ENCODE measurements at places on chromosomes 5 and 9.
A peak's percentile ranks its signal among the peaks of the same experiment; 100 is the strongest.

DNA sequence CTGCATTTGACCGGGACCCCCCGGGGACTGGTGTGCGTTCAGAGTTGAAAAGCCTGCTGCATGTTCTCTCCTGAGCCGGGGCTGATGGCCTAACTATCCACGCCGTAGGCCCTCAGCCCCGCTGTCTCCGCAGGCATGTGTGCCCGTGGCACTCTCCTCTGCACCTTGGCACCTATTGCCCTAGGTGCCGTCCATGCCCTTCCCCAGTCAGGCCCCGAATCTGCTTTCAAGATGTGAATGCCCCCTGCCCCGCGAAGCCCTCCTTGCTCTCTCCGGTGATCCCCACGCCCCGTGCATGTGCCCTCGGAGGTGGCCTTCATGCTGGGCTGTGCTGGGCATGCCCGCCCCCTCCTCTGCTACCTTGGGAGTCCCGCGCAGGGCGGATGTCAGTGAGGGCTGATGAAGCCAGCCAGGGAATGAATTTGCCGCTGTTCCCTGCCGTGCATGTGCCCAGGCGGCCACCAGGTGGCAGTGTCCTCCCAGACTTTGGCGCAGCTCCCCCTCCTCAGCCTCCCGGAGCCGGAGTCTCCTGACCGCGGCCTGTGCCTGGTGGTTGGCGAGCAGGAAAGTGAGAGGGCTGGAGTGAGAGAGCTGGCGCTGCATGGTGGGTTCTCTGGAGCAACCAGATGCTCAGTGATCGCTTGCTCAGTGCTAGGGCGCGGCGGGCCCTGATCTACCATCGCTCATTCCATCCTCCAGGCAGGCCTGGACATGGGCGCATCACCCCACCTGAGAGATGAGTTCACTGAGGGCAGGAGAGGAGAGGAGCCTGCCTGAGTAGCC is 112.9 kb upstream of the LMX1B start:
- peak; percentile 31 for DNase-seq

GRCh38 chr5:37626266-37626665 is 213.6 kb downstream of the GDNF start:
- no peak for DNase-seq

GRCh38 chr5:157947156-157947555 is 88.2 kb upstream of the CLINT1 start:
- no peak for DNase-seq

DNA sequence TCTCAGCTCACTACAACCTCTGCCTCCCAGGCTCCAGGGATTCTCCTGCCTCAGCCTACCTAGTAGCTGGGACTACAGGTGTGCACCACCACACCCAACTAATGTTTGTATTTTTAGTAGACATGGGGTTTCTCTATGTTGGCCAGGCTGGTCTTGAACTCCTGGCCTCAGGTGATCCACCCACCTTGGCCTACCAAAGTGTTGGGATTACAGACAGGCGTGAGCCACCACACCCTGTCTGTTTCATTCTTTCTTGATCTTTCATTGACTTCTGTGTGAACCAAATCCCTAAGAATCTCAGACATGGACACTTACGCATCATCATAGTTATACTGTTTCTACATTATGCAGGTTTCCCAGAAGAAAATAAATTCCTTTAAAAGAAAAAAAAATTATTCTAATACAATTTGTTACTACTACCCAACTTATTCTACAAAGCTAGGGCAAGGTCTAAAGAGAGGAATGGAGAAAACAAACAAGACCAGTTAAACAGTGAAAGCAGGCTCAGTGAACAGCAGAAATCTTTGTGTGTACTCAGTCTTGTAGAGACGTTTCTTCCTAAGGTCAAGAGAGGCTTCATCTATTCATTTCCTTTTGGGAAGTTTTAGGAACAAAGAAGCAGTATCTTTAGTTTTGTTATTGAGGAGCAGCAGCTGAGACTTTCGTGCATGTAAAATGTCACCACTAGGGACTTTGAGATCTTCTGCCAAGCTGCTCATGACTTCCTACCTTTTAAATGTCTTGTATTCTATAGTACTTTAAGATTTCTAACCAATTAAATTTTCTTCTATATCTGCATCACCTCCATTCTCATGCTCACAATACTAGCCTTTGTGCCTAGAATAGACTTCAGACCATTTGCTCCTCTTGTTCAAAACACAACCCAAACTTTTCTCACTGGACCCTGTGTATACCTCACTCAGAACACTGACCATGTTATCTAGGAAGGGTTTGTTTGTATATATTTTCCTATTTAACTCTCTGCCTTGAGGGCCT is 5.6 kb upstream of the HMGCR start:
- DNase-seq: no peak

GRCh38 chr9:99178912-99179872 is 42.5 kb downstream of the ALG2 start:
- DNase-seq: no peak

GRCh38 chr5:13809921-13810320 is 134.6 kb downstream of the DNAH5 start:
- no peak for DNase-seq

- no peak for DNase-seq
Measured at GRCh38 chr5:94707359-94707758, 88.9 kb downstream of the SLF1 start.

DNA sequence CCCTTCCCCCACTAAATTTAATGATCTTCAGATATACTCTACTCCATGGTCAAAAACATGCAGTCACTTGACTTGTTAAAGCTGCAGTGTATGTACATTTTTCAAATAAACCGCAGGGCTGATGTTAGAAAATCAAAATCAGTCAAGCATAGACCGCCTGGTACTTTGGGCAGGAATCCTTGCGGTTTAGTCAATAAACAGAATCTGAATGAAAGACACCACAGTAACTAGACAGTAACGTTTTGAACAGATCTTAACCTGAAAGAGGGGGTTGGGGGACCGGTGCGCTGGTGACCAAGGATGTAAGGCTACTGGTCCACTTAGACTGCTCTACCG is 188.8 kb downstream of the BNC2 start:
- no peak for DNase-seq

GRCh38 chr9:17938035-17938655 is 359.3 kb downstream of the SH3GL2 start:
- no peak for DNase-seq

- DNase-seq: no peak
Measured at GRCh38 chr9:72038408-72038807, 22.0 kb downstream of the C9orf57 start.

GRCh38 chr9:27535701-27536118 is 6.1 kb upstream of the MOB3B start:
- DNase-seq: no peak

GRCh38 chr5:94157704-94158539 is 416.5 kb upstream of the POU5F2 start:
- DNase-seq: no peak

- no peak for DNase-seq
Measured at GRCh38 chr5:163005949-163006348, 431.4 kb upstream of the CCNG1 start.

DNA sequence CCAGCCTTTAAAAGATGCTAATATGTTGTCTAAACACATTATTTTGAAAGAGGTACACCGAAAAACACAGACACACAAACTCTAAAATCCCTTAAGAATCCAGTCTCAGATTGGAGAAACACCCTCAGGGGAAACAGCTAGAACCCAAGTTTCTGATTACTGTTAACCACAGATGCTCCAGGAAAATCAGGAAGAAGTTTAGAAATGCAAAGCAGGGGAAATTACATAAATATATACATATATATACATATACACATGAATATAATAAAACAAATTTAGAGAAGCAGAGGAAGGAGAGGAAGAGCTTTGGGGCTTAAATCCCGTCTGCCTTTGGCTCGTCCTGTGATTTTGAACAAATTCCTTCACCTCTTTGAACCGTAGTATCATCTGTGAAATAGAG is 73.2 kb upstream of the KLF4 start:
- DNase-seq: no peak

- DNase-seq: no peak
Measured at GRCh38 chr9:130490981-130491380, 46.2 kb downstream of the ASS1 start.

DNA sequence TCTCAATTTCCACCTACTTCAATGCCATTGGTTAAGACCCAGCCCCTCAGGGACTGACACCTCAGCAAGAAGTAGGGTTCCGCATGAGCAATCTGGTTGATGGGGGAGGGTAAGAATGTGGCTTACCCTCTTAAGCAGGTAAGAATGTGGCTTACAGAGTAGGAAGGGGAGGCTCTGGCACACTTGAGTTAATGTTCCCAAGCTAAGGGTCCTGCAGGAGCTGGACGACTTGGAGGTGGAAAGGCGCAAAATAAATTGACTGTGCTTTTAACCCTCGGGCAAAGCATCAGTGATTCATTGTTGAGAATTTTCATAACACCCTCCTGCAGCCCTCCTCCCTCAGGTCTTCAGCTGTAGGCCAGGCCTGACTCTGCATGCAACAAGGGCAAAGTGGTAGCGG is 24.9 kb upstream of the ADRA1B start:
- no peak for DNase-seq

GRCh38 chr5:173327084-173327947 is 898 bp downstream of the STC2 start:
- DNase-seq: no peak

- DNase-seq: no peak
Measured at GRCh38 chr5:160266044-160266443, 36.7 kb downstream of the FABP6 start.

GRCh38 chr5:75616371-75616881 is 5.2 kb downstream of the ANKDD1B start:
- no peak for DNase-seq

DNA sequence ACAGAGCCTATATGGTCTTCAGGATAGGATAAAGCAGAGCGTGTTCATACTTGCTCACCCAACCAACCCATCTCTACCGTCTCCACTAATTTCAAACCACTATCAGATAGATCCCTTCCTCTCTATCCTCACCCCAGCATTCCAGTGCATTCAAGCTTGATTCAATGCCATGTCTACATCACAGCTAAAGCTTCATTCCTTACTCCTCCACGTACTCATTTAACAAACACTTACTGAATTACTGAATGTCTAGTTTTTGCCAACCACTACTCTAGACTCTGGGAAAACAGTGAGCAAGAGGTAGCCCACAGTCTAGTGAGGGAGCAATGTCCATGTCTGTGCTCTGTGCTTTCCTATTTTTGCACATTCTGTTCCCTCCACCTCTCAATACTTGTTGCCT is 163.5 kb upstream of the MSX2 start:
- no peak for DNase-seq

- DNase-seq: no peak
Measured at GRCh38 chr9:16602494-16602893, 268.0 kb downstream of the BNC2 start.

GRCh38 chr5:45737153-45737552 is 41.0 kb upstream of the HCN1 start:
- no peak for DNase-seq

DNA sequence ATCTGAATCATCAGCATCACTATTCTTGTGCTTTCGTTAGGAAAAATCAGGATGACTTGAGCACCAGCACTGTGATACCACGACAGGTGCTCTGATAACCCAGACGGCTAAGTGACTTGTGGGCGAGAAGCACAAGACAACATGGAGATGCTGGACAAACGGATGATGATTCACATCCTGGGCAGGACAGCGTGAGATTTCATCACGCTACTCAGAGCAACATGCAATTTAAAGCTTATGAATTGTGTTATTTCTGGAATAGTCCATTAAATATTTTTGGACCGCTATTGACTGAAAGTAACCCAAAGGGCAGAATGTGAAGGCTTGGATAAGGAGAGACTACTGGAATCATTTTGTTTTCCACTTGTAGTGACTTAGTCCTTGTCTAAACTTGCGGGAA is 114.8 kb upstream of the DAPK1 start:
- no peak for DNase-seq

GRCh38 chr9:8863886-8864544 is 1064.4 kb upstream of the DMAC1 start:
- no peak for DNase-seq

DNA sequence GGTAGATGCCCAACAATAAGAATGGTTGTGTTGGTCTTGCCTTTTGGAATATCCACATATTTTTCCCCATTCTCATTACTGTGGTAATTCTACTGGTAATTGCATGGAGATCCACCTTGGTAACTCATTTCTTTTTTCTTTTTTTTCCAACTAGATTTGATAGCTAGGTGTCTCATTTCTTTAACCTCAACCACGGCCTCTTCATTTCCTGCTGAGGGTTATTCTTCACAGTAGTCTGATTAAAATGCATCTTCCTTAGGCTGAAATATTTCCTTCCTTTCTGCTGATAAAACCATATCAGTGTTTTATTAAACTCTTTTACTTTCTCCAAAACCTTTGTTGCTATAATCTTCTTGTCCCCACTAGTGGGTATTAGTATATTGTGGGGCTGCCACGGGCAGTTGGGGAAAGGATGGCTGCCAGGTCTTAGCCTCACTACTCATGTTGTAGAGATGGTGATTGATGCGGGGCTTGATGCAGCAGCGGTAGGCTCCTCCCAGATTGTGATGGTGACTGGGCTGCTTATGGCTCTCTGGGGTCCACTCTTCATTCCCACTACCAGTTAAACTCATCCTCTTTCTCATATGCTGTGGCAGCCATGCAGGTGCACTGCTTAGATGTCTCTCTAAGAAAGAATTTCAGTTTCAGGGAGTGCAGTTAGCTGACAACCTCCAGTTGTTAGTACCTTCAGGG is 35.9 kb downstream of the KIF2A start:
- DNase-seq: no peak

DNA sequence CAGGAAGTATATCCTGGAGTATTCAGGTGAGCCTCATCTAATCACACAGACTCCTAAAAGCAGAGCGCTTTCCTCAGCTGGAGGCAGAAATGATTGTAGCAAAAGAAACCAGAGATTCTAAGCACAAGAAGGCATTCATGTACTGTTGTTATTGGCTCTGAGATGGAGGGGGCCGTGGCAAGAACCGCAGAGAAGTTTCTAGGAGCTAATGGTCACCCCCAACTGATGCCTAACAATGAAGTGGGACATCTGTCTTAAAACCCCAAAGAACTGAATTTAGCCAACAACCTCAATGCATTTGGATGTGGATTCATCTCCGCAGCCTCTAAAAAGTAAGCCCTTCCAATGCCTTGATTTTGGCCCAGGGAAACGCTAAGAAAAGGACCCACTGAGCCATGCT is 76.3 kb downstream of the ADAMTSL1 start:
- no peak for DNase-seq

DNA sequence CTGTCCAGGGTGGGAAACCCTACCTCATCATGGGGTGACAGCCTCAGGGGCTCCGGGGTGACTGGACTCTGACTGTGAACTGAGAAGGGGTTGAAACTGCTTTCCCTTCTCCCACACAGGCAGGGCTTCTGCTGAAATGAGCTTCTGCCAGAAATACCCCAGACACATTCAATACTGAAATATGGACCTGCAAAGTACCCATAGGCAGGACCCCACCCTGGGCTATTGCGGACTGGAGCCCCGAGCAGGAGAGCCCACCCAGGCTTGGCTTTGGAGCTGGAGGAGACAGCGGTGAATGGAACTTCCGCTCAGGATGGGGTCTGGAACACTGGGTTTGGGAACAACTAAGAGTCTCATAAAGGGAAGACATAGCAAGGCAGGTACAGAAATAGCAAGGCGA is 37.5 kb downstream of the IRX2 start:
- no peak for DNase-seq

- no peak for DNase-seq
Measured at GRCh38 chr5:62596096-62596495, 17.5 kb downstream of the LRRC70 start.

GRCh38 chr9:13436591-13436990 is 157.1 kb upstream of the MPDZ start:
- DNase-seq: no peak

GRCh38 chr9:34499076-34499475 is 23.7 kb downstream of the ENHO start:
- no peak for DNase-seq

GRCh38 chr5:150167908-150168307 is 1.3 kb downstream of the CDX1 start:
- DNase-seq: no peak

- peak; percentile 21 for DNase-seq
Measured at GRCh38 chr5:131209506-131210150, 38.9 kb downstream of the LYRM7 start.

Data from activated CD8-positive, alpha-beta memory T cell treated with anti-CD3 and anti-CD28 coated beads for 4 hours (primary cell).